Hematopoietic multipotent progenitor cell treated with erythropoietin and hydrocortisone succinate and interleukin-3 and kit ligand, for 8 days (in vitro differentiated cells): ENCODE measurements at places on chromosomes 7 and 10.
A peak's percentile ranks its signal among the peaks of the same experiment; 100 is the strongest.

DNA sequence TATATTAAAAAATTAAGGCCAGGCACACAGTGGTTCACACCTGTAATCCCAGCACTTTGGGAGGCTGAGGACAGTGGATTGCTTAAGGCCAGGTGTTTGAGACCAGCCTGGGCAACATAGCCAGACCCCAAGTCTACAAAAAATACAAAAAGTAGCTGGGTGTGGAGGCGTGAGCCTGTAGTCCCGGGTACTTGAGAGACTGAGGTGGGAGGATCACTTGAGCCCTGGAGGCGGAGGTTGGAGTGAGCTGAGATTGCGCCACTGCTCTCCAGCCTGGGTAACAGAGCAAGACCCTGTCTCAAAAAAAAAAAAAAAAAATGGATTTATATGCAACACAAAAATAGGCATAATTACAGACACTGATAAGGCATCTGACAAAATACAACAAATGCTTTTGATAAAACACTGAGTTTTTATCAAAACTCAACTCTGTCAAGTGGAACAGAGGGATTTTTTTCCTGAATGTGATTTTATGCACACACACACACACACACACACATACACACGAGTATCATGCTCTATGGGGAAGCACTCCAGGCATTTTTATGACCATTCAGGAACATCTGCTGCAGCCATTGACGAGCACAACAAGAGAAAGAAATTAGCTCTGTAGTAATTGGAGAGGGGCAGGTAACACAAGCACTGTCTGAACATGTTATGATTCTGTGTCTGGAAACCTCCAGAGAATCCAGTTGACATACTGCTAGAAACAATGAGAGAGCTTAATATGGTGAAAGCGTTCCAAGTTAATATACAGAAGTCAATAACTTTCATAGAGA lies 193.1 kb downstream of the WDR37 start:
- DNase-seq, result no peak

- peak; percentile 17 for DNase-seq
Observed at GRCh38 chr10:4708123-4708759, 117.8 kb upstream of the AKR1E2 start.

- DNase-seq, result peak; percentile 30
Observed at GRCh38 chr7:30727061-30727945, 24.6 kb upstream of the INMT start.

- DNase-seq, result no peak
Observed at GRCh38 chr10:77575271-77576006, 62.2 kb downstream of the KCNMA1 start.

DNA sequence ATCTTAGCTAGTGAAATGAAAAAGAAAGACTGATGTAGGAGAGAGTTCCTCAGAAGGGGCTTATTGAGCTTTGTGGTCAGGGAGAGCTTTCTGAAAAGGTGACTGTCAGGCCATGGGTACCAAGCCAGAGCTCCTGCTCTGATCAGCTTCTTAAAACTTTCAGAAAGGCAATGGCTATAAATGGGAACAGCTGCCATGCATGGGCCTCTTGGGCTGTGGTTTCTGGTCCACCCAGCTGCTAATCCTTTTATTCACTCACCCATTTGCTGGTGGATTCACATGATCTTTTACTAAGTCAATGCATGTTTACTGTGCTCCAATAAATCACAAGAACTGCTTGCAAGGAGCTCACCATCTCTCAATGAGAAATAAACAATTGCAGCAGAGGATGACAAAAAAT lies 60.1 kb upstream of the ZPBP start:
- DNase-seq, result no peak

- no peak for DNase-seq
Observed at GRCh38 chr10:7491949-7492659, 81.3 kb upstream of the SFMBT2 start.

DNA sequence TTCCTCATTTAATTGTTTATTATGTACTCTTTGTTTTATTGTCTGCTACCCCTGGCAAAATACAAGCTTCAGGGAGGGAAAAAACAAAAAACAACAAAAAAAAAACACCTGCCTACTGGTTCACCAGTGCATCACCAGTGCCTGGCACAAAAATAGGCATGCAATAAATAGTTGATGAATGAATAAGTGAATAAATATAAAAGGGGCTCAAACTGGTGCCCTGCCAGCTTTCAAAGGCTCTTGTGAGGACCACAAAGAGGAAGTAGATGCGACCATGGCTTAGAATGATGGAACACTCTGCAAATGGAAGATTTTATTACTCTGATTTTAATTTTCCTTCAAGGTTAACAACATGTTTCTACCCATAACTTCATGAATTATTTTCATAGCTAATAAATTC lies 213.0 kb upstream of the INHBA start:
- DNase-seq, result no peak

GRCh38 chr10:71542478-71542877 lies 145.8 kb downstream of the CDH23 start:
- no peak for DNase-seq

GRCh38 chr10:20908391-20908790 lies 11.3 kb upstream of the NEBL start:
- DNase-seq, result no peak

DNA sequence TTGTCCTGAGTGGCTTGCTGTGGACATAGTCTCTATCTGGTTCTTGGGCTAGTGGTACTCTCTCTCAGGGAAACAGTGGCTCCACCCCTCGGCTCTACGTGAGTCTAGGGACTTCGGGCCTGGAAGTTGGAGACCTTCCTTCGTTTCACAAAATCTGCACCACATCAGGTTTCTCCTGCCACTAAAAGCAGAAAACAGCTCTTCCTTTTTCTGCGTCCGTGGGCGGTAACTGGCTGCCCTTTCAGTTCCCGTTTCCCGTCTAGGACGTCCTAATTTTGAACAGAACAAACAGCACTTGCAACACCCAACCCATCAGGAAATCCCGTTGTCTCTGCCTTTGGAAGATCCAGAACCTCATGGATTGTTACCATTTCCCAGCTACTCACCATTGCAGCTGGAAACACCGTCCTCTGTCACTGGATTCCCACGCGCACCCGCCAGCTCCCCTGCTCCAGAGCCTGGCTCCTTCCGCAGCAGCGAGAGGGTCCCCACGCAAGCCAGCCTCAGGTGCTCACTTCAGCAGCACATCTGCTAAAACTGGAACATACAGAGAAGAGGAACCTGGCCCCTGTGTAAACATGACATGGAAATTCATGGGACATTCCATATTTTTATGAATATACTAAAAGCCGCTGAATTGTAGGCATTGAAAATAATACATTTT lies 311.4 kb upstream of the AKR1E2 start:
- DNase-seq, result no peak

- DNase-seq, result no peak
Observed at GRCh38 chr7:77747178-77747577, 50.9 kb downstream of the RSBN1L start.

DNA sequence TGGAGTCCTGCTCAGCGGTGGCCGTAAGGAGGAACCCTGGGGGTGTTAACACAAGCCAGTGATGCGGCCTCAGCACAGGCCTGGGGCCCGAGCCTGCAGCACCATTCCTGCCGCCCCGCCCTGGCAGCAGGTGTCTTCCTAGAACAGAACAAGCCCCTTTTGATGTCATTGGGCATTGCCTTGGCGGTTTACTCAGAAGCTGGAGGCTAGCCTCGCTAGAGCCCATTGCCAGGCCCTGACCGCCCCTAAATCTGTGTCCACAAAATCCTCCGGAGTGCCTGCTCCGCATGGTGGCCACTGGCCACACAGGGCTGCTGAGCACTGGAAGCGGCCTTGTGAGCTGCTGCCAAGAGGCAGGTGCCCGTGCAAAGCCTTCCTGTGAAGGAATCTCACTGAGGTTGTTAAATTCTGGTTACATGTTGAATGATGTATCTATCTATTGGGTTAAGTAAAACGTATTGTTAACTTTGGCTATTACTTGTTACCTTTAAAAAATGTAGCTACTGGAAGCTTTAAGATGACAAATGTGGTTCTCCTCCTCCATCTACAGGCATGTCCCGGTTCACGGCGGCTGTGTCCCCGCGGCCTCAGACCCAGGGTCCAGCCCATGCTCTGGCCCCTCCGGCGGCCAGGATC lies 1.2 kb upstream of the INPP5A start:
- DNase-seq, result no peak

GRCh38 chr10:97157578-97158095 lies 28.1 kb downstream of the SLIT1 start:
- no peak for DNase-seq

- no peak for DNase-seq
Observed at GRCh38 chr10:78318305-78318704, 284.6 kb downstream of the RPS24 start.

- DNase-seq, result no peak
Observed at GRCh38 chr10:31419394-31420063, 100.5 kb downstream of the ZEB1 start.

- no peak for DNase-seq
Observed at GRCh38 chr10:36574207-36574606, 551.2 kb upstream of the ANKRD30A start.

- peak; percentile 10 for DNase-seq
Observed at GRCh38 chr7:138842111-138842510, 44.1 kb upstream of the ATP6V0A4 start.

DNA sequence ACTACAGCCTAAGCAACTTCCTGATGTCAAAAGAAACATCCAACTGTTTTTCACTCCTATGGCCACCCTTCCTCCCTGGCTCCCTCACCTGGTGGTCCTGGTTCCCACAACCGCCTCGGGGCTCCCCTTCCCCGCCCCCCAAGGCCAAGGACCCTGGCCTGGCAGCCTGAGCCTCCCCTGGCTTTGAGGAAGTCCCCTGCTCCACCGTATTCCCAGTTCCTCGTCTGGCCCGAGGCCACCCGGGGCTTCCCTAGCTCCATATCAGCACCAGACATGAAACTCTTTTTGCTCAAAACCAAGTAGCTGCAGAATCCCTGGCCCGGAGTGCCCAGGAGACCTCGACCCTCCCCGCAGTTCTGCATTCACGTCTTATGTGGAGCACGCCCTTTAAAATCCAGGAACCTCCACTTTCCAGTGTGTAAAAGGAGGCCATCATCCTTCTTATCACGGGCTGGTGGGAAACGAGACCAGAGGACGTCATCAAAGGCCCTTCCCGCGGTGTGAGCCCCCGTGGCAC lies 82.9 kb downstream of the PRKAG2 start:
- DNase-seq, result no peak
